ENCODE measurements at places on chromosomes 5 and 9.
A peak's percentile ranks its signal among the peaks of the same experiment; 100 is the strongest.

GRCh38 chr5:95924720-95925377, 36.8 kb downstream of the ELL2 start:
- no peak for DNase-seq

DNA sequence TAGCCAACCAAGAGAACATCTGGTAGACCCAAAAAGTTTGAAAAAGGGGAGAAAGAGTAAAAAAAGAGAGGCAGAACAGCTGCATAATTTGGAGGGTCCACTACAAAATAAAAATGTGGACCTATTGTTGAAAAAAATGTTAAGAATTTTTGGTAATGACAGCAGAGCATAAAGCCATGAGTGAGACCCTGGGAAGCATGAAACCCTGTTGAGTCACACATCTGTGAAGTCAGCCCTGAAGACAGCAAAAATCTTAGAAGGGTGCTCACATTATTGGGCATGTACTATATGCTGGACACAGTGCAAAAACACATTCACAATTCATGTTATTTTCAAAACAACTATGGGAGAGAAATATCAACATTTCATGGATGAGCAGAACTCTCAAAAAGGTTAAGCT, 56.4 kb upstream of the LIFR start:
- DNase-seq = no peak

DNA sequence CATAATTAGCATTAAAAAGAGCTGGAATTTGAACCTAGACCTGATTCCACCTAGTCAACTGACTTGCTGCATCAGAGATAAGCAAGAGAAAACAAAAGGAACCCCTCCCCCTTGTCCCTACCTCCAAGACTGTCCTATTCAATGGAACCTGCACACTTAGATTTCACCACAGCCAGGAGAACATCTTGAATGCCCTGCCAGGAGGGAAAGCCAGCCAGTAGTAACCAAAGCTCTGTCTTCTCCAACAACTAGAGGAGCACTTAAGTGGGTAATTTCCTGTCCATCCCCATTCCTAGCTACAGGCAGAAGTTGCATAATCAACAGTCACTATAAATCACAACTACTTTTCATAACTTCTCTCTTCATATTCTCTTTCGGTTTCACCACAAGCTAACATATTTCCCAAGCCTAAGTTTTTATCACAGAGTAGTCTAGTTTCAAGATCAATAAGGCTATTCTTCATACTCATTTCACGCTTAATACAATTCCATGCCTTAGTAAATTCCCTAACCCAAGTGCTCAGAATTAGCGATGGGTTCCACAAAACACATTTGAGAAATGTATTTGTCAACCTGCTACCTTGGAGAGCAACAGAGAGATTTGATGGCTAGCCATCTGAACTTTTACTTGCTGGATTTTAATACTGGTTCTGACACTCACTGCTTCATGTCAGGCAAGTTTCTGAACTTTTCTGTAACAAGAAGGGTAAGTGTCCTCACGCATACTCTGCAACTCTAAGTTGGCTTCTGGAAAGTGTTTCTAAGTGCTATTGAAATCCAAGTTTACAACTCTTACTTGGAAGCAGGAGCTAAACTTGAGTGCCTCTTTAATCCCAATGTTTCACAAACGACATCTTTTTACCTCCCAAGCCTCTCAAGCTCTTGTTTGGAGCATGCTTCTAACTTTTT, 2.0 kb downstream of the DENND1A start:
- DNase-seq = no peak

GRCh38 chr9:84851935-84852585, 182.5 kb downstream of the NTRK2 start:
- DNase-seq = no peak

GRCh38 chr5:127844581-127845021, 141.4 kb downstream of the CCDC192 start:
- DNase-seq = peak; percentile 22

GRCh38 chr5:124274949-124275348, 471.5 kb downstream of the ZNF608 start:
- DNase-seq = no peak

- no peak for DNase-seq
Measured at GRCh38 chr9:134358662-134359319, 32.5 kb downstream of the RXRA start.

DNA sequence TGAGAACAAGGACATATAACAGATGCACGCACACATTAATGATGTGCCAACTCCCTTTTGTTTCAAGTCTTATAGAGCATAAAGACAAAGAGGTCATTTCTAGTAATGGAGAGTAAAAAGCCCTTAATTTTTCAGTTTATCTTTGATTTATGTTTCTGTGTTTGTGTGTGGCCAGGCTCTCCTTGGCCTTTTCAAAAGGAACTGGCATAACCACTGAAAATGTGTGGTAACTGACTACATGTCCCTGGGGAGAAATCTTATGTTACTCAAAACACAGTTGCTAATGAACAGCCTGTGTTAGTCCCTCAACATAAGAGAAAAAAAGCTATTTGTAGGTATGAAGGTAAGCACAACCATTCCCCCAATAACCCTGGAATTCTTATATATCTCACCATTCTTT, 47.6 kb upstream of the SHOC1 start:
- no peak for DNase-seq

GRCh38 chr9:31519826-31520225, 864.6 kb upstream of the ACO1 start:
- DNase-seq = no peak

DNA sequence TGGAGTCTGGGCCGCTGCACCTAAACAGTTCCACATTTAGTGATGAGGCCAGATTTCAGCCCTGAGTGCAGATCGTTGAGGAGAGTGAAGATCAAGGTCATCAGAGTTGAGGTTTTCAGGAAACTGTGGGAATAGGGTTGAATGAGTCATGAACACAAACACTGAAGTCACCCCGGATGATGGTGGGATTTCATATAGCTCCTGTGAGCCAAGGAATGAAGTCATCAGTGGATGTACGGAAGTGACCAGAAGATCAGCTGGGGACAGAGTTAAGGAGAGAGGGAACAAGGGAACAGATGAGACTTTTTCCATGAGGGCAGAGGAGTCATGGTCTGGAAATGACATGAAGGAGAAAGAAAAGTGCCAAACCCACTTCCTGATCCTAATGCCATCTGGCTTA, 36.5 kb downstream of the PALM2AKAP2 start:
- no peak for DNase-seq

- no peak for DNase-seq
Measured at GRCh38 chr5:151493665-151494064, 46.3 kb downstream of the SLC36A1 start.

GRCh38 chr5:543755-544674, 19.8 kb upstream of the SLC9A3 start:
- DNase-seq = no peak

DNA sequence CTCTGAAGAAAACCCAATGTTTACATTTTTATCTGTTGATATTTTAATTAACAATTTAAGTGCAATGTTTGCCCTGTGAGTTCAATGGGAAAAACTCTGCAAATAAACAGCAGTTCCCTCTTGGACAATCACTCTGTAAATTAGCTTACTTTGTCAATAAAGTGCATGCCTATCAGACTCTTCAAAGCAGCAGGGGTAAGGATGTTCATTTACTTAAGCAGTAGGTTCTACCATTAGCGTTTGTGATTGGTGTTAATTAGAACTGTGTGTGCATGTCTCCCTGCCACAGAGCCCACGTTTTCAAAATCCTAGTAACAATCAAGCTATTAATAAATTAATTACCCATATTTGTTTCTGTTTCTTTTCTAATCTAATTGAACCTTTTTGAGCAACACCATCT, 1921.6 kb upstream of the WWC1 start:
- DNase-seq = no peak

DNA sequence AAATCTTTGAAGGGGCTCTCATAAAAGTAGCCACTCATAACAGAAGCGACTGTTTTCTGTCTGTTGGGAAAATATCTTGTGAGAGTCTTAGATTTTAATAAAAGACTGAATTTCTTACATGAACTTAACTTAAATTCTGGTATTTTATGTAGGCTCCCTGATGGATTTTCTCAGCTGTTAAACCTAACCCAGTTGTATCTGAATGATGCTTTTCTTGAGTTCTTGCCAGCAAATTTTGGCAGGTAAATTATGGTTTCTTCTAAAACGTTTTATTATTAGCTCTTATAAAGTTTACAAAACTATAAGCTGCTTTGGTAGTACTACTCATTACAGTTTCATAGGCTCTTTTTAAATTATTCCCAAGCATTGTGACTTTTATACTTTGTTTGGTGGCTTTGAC, 87.0 kb downstream of the ERBIN start:
- DNase-seq = no peak

- DNase-seq = no peak
Measured at GRCh38 chr9:136048560-136049411, 46.3 kb downstream of the NACC2 start.

DNA sequence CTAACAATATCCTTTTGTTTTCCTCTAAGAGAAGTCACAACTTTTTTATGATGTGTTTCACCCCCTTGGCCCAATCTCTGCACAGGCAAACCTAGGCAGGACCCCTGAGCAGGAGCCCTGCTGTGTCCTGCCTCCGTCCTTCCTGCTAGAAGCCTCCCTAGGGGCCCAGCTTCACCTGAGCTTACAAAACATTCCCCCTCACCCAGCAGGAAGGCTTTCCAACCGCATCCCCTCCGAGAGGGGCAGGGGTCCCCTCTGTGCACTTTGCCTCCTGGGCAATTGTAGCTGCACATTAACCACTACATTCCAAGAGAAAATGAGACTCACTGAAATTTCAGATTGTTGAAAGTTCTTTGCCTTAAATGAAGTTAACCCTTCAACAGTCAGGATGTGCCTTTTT, 176.2 kb downstream of the IRX2 start:
- DNase-seq = no peak

DNA sequence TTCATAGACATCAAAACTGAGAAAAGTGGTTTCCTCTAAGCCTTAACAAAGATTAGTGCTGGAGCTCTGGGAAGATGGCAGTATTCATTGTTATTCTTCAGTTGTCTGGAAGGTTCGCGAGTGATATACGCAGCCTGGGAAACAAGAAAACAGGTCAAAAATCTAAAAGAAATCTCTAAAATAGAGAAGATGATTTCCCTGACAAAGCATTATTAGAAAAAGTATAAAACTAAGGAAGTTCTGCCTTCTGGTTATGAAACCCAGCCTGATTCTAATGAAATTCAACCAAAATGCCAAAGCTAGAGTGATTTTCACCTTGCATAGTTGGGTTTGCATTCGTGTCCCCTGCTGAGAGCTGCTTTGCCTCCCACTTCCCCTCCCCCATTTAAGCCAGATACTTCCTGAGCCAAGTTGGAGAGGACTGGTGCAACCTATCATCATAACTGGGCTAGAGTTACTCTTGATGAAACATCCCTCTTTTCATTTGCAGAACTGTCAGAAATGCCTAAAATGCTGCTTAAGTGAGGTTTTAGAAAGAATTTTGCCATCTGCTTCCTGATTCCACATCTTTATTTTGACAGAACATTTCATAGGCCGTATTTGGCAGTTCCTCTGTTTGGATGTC, 48.4 kb downstream of the NDFIP1 start:
- no peak for DNase-seq

GRCh38 chr9:135286961-135287360, 192.6 kb upstream of the PPP1R26 start:
- no peak for DNase-seq

DNA sequence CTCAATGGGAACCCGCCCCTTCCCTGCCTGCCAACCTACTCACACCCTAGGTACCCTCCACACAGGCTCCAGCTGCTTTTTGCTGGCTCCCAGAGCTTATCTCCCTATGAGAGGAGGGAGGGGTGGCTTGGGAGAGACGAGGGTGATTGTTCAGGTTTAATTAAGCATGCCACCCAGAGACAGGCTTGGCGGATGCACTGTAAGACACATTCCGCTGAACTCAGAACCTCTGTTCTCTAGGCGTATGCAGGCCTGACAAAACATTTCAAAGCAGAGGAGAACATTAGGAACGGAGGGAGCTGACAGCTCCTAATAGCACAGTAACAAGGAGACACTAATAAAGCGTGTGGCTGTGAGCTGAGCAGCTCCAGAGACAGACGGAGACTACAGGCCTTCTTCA, 80.1 kb downstream of the TRIM32 start:
- no peak for DNase-seq

GRCh38 chr5:146238973-146239372, 35.6 kb downstream of the RBM27 start:
- no peak for DNase-seq

- no peak for DNase-seq
Measured at GRCh38 chr5:17431272-17432050, 66.6 kb upstream of the TAF11L2 start.

DNA sequence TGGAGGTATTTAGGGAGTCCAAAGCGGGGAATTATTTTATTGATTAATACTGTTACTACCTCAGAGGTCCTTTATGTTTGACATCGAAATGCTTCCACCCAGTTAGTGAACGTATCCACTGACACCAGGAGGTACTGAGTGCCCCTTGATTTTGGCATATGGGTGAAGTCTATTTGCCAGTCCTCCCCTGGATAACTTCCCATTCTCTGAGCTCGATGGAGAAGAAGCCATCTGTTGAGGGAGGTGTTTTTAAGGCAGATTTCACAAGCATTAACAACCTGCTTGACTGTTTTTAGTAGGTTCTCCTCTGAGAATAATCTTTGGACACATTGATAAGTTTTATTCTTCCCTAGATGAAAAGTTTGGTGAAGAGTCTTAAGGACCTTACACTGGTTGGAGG, 165.3 kb upstream of the NREP start:
- DNase-seq = no peak
